ENCODE measurements at places on chromosomes 5 and 9.

DNA sequence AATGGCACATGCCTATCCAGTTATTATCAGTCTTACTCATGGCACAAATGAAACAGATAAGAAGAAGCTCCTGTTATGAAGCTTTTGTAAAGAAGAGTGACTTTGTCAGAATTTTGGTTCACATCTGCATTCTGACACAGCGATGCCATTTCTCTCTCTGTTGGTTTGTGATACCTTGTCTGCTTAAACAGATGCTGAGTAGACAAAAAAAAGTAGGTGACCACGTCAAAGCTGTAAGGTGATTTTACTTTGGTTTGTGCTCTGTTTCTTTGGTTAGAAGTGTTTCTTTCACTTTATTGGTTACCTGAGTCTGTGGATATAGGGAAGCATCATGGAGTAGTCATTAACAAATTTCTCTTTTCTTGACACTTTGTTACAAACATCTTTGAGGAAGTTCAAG is 422.3 kb upstream of the ADAMTSL1 start:
- DNase-seq, result no peak

DNA sequence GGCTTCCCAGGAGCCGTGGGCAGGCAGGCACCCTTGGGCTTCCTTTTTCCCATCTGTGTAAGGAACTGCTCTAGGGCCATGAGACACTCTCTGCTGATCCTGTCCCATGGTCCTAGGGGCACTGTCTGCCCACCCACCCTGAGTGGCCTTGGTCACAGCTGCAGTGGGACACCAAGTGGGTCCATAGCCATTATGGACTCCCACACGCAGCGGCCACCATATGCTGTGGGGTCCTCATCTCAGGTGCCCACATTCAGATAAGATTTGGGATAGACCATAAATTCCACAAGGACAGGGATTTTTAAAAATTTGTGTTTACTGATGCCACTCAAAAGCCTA is 180.8 kb downstream of the AUH start:
- no peak for DNase-seq

- no peak for DNase-seq
Observed at GRCh38 chr5:124918618-124919017, 172.2 kb upstream of the ZNF608 start.

DNA sequence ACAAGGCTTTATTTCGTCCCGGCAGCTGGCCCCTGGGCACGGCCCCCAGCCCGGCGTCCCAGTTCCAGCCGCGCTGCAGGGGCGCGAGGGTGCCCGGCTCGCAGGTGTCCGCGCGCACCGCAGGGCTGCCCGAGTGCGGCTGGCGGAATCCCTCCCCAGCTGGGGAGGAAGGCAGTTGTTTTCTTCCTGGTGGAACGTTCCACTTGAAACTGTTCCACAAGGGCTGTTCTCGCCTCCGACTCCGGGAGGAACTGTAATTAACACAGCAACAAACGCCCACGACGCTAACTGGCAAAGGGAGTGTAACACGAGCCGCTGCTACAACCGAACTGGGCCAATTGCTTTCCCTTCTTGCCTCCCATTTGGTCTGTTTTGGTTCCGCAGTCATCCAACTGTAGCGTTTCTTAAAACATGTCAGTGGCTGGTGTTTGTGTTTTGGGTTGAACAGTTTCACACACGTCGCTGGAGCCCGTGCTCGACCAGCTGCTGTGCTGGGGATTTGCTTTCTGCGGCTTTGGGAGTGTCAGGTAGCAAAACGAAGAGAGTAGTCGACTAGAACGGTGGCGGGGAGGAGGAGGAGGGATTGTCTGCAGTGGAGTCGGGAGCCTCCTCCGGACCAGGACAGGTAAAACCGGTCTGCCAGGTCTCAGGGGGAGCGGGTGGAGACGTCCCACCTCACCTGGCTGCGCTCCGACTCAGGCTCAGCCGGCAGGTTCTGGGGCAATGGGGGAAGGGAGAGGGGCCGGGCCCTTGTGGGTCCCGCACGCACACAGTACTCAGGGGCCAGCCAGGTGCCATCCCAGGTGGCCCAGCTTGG is 131.6 kb upstream of the NIPBL start:
- DNase-seq, result no peak

GRCh38 chr9:129702589-129703520 is 37.4 kb downstream of the PRRX2 start:
- no peak for DNase-seq

- no peak for DNase-seq
Observed at GRCh38 chr9:111037356-111037707, 938 bp downstream of the LPAR1 start.

GRCh38 chr9:106846857-106847256 is 16.1 kb upstream of the ZNF462 start:
- no peak for DNase-seq

GRCh38 chr9:106621313-106622163 is 241.4 kb upstream of the ZNF462 start:
- DNase-seq, result no peak

- no peak for DNase-seq
Observed at GRCh38 chr9:8304720-8305119, 505.1 kb upstream of the DMAC1 start.

DNA sequence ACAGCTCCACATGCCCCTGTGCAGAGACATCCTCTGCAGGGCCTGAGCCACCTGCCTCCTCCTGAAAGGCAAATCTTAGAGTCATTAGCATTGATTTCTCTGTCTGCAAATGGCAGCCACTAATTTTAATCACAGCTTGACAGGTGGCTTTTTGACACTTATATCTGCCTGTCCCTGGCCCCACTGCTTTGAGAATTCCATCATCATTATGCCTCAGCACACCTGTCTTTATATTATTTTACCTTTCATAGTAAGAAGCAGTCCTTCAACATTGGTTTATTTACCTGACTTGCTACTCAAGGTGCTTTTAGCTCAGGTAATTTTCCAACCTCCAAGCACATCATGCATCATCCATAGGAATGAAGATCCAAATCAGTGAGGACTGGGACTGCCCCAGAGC is 451.3 kb downstream of the MTRR start:
- DNase-seq, result no peak

- DNase-seq, result no peak
Observed at GRCh38 chr5:113117543-113118115, 141.0 kb downstream of the DCP2 start.

GRCh38 chr5:35850967-35851680 is 5.6 kb upstream of the IL7R start:
- DNase-seq, result no peak

GRCh38 chr5:43049236-43049635 is 9.1 kb upstream of the ANXA2R start:
- no peak for DNase-seq
